Endodermal cell (in vitro differentiated cells): ENCODE measurements at places on chromosomes 5 and 9.

DNA sequence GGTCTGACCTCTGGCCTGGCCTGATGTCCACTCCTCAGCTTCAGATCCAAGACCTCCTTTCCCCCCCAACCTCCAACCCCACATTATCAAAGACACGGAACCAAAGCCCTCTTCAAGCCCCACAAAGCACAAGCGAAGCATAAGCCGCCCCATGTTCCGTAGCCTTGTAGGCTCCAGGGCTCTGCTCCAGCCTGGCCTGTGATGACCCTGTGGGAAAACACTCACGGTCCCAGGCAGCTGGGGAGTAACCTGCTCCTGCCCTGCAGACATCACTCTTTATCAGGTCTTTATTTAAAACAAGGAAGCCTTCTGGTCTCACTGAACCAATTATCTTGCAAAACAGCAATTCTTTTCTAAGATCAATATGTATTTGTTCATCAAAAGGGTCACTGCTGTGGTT is 15.4 kb upstream of the WNK2 start:
- no peak for DNase-seq

- peak; percentile 24 for DNase-seq
Measured at GRCh38 chr5:6085341-6085860, 292.9 kb downstream of the MED10 start.

- peak; percentile 80 for DNase-seq
Measured at GRCh38 chr9:35728041-35728971, 3.7 kb downstream of the TLN1 start.

- no peak for DNase-seq
Measured at GRCh38 chr5:2840372-2840915, 89.0 kb upstream of the IRX2 start.

DNA sequence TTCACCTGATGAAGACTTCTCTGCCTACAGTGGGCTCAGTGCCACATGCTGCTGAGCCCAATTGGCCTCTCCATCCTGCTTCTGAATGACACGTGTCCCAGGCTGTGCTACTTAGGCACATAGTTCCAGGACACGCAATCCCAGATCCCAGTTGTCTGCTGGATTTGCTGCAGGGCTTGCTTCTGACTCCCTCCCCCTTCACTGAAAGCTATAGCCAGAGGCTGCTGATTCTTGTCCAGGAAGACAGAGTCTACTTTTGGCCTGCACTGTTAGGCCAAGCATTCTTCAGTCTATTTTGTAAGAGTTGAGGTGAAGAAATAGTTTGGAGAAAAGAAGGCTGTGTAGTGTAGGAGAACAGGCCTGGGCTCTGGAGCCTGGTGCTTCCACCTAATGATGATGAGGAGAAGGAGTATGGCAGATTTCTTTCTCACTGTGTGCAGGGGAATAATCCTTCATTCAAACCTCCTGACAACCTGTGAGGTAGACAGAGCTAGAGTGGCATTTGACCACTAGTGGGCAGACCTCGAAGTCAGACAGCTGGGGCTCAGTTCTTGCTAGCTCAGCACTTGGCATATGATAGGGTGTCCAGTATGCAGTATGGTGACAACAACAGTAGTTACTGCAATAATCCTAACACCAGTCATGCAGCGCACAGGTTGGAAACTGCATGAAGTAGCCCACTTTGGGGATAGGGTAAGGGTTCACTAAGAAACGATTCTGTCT is 19.5 kb upstream of the ASPN start:
- peak; percentile 80 for DNase-seq
